ENCODE measurements at places on chromosomes 7 and 10.

DNA sequence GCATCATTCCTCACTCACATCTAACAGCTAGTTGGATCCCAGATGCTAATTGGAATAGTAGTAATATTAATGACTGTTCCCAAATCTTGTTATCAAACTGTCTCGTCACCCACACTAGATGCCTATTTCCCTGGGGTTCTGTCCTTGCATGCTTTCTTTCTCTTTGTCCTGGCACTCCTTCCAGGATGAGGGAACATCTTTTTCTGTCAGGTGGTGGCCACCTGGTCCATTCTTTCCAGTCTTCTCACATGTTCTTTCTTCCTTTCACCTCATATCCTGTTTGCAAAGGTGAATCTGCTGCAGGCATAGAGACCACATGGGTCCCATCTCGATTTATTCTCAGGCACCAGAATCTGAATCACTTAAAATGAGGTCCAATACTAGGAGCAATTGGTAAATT is 126.0 kb downstream of the CHN2 start:
- DNase-seq, result no peak

DNA sequence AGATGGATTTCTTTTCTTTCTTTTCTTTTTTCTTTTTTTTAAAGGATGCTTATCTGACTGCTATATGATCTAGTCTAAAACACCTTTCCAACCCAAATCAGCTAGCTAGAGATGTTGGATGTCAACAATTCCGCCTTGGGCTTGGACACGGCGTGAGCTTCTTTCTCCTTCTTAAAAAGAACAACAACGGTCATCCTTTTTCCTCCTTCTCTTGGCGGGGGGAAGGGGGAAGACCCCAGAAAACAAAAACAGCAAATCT is 1.0 kb downstream of the BEND7 start:
- no peak for DNase-seq

GRCh38 chr10:77653210-77653609 is 15.6 kb upstream of the KCNMA1 start:
- no peak for DNase-seq

DNA sequence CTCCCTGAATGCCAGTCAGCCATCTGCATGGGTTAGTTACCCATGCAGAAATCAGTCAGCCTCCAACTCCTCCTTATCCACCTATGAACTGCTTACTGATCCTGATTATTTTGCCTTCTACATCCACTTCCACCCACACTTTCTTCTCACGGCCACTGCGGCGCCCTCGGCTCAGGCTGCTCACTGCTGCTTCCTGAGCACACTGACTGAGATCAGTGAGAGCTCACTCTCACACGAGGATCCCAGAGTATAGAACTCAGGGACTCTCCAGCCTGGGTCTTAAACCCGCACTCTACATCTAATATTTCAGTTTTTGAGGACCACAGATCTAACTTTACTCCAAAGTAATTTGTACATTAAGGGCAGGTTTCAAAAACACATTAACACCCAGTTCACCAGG is 64.4 kb downstream of the GRB10 start:
- DNase-seq, result no peak

DNA sequence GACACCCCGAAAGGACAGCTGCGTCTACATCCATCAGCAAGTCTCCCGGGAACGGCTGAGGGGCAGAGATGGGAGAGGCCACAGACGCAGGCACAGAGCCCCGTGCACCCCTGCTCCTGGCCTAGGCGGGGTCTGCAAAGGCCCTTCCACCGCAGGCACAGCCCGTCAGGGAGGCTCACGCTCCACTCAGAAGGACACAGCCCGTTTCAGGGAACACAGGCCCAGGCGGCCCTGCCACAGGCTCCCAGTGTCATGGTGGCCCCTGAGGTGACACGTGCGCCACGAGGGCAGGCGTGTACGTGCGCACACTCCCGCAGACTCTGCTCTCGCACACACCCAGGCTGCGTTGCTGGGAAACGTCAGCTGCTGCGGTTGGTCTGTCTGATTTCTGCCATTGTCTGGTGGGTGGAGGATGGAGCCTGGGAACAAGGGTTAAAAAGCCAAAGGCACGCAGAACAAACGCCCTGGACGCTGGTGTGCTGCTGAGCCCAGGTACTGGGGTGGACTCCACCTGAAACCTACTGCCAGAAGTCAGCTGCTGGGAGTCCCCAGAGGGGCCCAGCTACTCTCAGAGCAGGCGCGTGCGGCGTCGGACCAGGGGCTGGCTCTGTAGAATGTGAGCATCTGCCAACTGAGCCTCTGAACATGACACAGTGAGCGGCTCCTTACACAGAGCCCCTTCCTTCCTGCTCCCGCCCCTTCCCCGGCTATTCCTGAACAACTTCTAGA is 13.1 kb downstream of the GPER1 start:
- DNase-seq, result no peak

DNA sequence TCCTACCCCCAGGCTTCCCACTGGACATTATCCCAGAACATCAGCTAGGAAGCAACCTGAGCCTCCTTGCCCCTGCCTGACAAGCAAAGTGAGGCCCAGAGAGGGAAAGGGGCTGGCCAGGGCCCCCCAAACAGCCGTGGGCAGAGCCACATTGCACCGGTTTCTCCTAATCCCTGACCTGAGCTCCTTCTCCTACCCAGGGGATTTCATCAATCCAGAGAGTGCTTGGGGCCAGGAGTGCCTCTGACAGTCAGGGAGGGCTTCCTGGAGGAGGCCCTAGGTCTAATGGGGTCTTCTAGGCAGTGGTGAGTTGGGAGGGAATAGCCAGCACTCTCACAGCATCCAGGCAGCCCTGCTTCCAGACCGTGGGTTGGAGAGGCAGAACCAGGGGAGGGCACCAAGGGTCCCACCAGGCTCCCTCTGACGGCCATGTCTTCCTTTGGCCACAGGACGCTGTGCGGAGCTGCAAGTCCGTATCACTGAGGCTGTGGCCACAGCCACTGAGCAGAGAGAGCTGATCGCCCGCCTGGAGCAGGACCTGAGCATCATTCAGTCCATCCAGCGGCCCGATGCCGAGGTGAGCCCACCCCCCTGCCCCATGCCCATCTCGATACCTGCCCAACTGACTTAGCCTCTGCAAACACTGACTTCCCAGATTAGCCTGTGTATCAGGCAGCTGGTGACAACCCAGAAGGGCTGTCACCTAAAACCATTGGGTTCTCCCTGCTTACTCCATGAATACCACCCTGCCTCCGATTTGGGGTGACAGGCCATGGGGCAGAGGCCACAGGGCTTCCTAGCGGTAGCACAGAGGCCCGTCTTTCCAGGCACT is 13.5 kb upstream of the SH2B2 start:
- DNase-seq, result no peak

DNA sequence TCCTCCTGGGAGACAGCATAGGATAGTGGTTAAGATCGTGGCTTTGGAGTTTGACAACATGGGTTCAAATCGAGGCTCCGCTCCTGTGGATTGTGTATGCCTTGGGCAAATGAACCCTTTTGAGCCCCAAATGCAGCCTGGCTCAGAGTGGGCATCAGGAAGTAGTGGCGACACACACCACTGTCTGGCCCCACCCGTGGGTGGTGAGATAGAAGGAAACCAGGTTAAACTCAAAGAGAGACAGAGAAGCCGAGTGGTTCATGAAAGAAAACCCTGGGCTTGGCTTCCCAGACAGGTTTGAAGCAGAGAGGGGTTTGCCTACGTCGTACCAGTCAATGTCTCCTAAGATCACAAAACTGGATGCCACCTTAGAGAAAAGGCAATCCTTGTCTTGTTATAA is 57.7 kb downstream of the PRTFDC1 start:
- no peak for DNase-seq

GRCh38 chr7:47741984-47742383 is 160.1 kb upstream of the TNS3 start:
- no peak for DNase-seq

DNA sequence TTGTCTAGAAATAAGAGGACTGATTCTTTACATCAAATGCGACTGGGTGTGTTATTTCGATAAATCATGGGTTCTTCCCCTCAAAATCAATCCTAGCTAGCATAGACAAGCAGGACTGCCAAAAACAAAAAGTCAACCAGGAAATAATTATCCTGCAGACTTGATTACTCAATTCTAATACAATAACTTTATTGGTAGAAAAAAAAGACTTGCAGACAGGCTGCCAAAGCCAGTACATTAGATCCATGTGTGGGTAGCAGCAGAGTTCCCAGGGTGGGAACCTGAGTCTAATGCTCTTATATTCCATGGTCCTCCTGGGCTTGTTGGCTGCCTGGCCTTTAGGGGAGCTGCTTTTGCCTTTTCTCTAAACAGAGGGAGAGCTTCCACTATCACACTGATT is 7.8 kb downstream of the AFAP1L2 start:
- no peak for DNase-seq

GRCh38 chr7:104363355-104363754 is 35.0 kb downstream of the LHFPL3 start:
- no peak for DNase-seq

DNA sequence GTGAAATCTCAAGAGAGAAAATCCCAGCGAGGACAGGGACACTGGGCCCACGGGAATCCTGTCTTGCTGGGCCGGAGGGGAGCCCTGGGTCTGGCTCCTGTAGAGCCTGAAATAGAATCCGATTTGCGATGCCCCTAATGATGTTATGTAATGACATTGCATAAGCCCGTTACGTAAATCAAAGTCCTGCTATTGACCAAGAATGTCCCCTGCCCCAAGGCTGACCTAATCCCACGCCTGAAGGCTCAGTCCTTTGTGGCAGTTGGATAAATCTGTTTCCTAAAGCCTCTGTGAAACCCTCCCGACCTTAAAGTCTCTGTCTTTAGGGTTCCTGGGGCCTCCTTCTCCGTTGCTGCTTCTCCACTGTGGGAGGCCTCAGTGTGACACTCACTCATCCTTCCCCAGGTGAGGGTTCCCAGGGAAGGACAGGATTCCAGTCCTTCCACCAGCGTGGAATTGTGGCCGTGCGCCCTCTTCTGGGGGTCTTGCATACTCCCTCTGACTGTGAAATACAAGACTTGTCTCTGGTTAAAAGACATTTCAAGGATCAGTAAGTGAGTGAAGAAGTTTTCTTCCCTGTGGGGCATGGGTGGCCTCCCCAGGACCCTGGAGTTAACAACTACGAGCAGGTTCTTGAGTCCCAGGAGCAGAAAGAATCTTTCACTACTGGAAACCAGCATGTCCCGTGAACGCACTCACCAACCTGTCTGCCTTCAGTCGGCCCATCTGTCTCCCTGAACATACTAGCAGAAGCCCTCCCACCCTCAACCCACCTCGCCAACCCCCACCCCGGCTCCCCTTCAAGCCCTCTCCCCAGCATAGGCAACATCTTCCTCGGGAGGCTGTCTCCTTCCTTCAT is 19.8 kb downstream of the ZNF467 start:
- peak; percentile 53 for DNase-seq

DNA sequence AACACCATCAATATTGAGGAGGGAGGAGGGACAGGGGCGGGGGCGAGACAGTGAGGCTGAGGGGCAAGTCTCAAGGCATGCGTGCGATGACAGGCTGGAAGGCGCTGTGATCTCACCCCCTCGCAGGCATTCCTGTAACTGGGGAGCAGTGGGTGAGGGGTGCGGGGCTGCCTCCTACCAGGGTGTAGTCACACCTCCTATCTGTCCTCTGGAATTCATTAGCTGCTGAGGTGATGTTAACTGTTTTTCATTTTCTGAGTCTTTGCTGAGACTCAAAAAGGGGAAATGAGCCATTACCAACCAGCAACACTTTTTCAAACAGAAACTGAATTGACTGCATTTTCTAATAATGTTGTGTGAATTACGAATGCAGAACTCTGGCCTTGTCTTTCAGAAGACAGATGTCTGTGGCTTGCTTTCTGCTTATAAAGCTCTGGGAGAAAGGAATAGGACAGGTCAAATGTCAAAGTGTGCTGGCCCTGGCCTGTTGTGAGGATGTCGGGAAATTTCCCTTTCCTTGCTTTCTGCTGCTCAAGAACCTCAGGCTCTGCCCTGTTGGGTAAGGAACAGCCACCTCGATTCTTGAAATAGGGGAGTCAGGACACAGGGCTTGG is 23.7 kb upstream of the CDH23 start:
- no peak for DNase-seq

DNA sequence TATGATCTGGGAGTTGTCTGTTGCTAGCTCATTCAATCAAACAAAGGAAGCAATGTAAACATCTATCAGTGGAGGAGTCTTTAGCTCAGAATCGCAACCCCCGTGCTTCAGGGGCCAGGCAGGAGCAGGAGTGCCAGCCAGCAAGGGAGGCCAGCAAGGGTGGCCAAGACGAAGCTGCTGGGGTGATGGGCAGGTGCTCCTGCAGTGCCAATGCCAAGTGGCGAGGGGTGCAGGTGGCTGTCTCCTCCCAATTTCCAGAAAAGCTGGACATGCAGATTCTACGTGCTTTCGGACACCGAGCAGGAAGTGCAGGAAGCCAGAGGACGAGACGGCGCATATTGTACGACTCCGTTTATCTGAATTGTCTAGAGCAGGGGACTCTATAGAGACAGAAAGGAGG is 48.1 kb upstream of the EBF3 start:
- DNase-seq, result no peak

DNA sequence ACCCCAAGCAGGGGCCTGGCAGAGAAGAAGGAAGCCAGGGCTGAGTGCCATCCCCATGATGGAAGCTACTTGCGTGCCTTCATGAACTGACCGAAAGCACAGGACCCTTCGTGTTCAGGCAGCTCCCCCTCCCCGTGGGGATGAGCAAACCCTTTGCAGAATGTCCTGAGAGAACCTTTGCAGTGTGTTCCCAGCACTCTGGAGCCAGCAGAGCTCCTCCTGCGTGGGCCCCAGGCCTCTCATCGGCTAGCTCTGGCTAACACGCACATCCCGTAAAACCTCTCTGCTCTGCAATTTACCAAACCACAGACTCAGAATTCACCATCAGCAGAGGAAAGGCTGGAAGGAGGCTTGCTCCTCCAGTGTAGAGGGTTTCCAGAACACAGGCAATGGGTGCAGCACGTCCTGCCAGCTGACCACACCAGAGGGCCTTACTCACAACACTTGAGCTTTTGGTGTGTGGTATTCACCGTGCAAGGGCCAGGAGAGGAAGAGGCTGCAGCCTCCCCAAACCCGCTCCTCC is 3.1 kb downstream of the SH3PXD2A start:
- no peak for DNase-seq

- no peak for DNase-seq
These were observed 60.6 kb upstream of the SHH start for GRCh38 chr7:155872678-155873369.

DNA sequence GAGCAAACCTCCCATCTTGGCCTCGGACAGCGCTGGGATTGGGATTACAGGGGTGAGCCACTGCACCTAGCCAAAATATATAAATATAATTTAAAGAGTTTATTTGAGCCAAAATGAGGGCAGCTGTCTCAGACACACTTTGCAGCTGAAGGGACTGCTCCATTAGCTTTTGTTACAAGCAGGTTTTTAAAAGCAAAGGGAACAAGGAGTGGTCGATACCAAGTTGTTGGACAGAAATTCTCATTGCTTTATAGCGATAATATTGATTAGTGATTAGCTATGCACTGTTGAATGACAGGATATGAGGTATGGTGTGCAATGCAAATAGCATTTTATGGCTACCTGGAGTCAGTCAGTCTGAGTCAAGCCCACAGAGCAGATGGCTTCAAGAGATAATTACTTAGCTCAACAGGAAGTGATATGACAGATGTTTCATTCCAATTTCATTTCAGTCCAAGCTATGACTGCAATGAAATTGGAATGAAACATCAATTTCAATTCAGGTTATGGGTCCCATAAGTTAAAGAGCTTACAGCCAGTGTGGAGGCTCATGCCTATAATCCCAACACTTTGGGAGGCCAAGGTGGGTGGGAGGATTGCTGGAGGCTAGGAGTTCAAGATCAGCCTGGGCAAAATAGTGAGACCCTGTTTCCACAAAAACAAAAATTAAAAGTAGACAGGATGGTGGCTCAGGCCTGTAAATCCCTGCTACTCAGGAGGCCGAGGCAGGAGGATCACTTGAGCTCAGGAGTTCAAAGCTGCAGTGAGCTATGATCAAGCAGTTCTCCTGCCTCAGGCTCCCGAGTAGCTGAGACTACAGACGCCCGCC is 23.1 kb downstream of the TYW1 start:
- peak; percentile 44 for DNase-seq
